Gastroesophageal sphincter (tissue), 4 donors: ENCODE measurements at places on chromosomes 3 and 15. TPM values are rescaled to one million over a fixed set of nuclear protein-coding genes. Genes with fewer than 3 reads are reported as not detected.
A peak's percentile ranks its signal among the peaks of the same experiment; 100 is the strongest.

AMT gene
- 7.2 TPM for total RNA-seq

TMEM158 gene
- 8.5 TPM for total RNA-seq

ARL6 gene
- total RNA-seq, result 17.1 TPM

DNA sequence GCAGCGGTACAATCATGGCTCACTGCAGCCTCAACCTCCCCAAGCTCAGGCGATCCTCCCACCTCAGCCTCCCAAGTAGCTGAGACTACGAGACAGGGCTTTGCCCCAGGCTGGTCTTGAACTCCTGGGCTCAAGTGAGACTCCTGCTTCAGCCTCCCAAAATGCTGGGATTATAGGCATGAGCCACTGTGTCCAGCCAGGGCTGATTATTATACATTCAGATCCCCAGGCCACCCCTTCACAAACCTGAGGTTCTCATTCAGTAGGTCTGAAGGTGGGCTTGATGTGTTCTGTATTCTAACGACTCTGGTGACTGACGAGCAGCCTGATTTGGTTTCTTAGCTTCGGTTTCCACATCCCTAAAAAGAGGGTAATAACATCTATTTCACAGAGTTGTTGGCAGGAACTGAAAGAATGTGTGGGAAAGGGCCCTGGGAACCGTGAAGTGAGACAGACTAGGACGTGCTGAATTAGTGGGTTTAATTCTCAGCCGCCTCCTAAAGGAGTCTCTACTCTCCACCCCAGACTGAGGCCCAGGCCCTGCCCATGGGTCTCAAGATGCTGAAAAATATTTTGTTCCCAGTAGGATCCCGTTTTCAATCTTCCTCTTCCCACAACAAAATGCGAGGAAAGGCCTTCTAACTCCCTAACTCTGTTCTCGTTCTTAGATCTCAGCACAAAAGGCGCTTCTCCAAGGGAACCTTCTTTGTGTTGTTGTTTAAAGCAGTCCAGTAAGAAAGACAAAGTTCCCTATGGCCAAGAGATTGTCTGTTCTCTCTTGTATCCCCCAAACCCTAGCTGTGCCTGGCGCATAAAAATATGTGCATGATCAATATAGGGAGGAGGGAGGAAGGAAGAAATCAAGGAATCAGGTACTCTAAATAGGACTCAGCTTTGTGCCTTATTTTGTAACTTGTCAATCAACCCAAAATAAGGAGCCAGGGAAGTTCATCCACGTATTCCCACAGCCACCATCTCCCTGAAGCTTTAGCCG, 210.0 kb upstream of the TOPAZ1 start:
- no peak for ATAC-seq

KIF15 gene
- 0.13 TPM for total RNA-seq

DNA sequence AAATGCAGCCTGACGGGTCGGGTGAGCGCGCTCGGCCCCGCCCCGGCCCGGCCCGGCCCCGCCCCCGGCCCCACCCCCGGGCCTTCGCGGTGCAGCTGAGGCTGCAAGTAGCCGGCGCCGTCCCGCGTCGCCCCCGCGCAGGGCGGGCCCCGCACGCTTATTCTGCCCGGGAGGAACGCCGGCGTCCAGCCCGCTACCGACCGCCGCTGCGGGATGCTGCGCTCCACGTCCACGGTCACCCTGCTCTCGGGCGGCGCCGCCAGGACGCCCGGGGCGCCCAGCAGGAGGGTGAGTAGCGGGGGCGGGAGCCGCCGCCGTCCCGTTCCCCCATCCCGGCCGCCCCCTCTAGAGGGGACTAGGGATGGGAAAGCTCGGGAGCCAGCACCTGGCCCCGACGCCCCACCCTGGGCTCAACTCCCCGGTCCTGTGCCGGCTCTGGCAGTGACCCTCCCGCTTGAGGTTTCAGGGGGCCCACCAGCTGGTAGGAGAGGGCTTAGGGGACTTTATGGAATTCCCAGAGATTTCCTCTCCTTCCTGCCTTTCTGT, at the start of gene MYZAP:
TSS of gene MYZAP (plus strand) at position 83 of the 546 bp plus-strand sequence. CDS start at position 214, 131 bp downstream.
- peak; percentile 82 for ATAC-seq
